ENCODE measurements at places on chromosomes 7 and 10.

GRCh38 chr10:43137717-43138020, 576 bp upstream of the CSGALNACT2 start:
- DNase-seq, result peak; percentile 73

- DNase-seq, result no peak
These were observed 1.0 kb downstream of the GPR146 start for GRCh38 chr7:1045069-1046063.

DNA sequence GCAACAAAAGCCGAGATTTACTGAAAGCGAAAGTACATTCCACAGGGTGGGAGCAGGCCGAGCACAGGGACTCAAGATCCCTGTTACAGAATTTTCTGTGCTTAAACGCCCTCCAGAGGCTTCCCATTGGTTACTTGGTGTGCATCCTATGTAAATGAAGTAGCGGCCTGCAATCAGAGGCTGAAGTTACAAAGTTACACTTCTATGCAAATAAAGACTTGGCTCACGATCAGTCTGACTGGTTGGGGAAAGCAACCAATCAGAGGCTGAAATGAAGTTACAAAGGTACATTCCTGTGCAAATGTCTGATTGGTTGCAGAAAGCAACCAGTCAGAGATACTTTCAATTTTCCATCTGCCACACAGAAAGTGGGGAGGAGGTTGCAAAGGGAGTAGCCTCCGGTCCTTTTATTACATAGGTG, 4.1 kb downstream of the ACBD7 start:
- DNase-seq, result peak; percentile 89

- DNase-seq, result no peak
These were observed 145.8 kb downstream of the NSUN6 start for GRCh38 chr10:18505456-18506118.

DNA sequence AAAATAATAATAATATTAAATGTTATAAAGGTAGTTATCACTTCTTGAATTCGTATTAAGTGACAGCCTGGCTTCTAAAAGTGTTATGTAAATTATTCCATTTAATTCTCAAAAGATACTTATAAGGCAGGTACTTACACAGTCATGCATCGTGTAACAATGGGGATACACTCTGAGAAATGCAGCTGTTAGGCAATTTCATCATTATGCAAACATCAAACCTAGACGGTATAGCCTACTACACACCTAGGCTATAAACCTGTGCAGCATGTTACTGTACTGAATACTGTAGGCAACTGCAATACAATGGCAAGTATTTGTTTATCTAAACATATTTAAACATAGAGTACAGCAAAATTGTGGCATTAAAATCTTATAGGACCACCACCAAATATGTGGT, 1.5 kb downstream of the IFIT1 start:
- DNase-seq, result no peak

DNA sequence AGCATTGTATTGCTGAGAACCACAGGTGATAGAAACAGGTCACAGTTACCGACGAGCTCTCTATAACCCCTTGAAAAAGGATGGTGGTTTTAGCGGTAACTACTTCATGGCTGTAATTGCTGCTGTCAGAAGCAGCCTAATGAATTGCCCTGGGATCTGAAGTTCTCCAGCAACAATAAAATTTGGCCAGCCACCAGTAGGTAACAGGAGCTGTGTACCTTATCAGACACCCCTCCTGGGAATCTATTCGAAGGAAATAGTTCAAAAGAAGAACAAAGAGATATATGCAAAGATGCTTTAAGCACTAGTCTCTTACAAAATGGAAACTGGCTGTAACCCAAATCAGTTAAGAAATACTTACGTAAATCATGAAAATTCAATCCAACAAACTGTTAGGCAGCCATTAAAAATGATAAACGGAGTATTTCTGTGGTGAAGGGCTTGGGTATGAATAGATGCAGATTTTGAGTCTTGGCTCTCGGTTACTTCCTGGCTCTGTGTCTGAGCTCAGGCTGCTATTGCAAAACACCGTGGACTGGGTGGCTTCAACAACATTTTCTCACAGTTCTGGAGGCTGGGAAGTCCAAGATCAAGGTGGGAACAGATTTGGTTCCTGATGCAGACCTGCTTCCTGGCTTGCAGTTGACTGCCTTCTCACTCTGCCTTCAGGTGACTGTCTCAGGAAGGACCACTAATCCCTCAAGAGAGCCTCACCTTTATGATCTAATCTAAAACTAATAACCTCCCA, 1.6 kb downstream of the MSRB2 start:
- DNase-seq, result peak; percentile 86

- peak; percentile 61 for DNase-seq
These were observed 25.3 kb downstream of the CROT start for GRCh38 chr7:87370660-87371180.

GRCh38 chr10:10551596-10552301, 465.9 kb upstream of the CELF2 start:
- DNase-seq, result no peak

DNA sequence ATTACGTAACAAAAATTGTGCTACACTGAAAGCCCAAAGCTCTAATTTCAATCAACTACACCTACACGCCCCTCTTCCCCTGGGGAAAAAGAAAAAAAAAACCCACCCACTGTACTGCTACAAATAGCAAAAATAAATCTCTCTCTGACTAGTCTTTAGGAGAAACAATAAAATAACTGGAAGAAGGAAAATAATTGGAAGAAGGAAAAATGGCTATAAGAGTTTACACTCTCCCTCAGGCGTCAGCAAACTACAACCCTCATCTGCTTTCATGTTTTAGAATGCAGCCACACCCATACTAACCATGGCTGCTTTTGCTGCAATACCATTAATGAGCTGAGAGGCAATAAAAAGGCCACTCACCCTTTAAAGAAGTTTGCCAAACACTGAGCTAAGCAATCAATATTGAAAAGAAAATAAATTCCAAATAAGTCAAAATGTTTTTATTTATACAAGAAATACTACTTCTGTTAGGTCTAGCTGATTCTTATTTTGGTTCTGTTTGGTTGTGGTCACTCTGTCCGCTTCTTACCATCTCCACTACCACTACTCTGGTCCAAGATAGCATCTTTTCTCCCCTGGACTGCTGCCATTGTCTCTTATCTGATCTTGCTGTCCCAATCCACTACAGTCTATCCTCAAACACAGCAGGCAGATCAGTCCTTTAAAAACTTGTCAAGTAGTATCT, 3.8 kb downstream of the MINDY3 start:
- no peak for DNase-seq

DNA sequence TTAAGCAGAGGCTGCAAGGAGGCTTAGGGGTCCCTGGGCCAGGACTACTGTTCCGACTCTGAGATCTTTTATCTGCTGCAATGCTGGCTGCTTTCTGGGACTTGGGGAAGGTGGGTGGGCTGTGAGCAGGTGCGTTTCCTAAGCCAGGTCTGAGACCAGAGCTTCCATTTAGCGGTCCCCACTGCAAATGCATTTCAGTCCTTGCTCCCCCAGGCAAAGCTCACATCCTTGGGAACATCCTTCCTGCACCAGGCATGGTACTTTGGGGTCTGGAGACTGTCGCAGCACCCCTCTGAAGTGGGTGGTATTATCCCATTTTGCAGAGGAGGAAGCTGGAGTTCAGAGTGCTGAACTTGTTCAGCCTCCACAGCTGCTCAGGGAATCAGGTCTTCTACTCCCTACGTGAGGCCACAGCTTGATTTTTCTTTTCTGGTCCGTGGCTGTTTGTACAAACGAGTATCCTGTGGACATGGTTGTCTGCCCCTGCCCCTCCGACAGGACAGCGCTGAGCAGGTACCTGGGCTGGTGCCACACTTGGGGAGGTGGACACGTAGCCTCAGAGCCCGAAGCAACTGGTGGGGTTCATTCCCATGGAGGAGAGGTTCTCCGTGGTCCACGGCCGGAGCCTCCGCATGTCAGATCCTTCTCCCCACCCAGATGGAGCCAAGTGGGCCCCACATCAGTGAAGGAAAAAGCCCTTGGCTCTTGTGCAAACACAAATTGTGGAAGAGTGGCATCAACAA, 20.0 kb downstream of the ZMIZ1 start:
- no peak for DNase-seq

DNA sequence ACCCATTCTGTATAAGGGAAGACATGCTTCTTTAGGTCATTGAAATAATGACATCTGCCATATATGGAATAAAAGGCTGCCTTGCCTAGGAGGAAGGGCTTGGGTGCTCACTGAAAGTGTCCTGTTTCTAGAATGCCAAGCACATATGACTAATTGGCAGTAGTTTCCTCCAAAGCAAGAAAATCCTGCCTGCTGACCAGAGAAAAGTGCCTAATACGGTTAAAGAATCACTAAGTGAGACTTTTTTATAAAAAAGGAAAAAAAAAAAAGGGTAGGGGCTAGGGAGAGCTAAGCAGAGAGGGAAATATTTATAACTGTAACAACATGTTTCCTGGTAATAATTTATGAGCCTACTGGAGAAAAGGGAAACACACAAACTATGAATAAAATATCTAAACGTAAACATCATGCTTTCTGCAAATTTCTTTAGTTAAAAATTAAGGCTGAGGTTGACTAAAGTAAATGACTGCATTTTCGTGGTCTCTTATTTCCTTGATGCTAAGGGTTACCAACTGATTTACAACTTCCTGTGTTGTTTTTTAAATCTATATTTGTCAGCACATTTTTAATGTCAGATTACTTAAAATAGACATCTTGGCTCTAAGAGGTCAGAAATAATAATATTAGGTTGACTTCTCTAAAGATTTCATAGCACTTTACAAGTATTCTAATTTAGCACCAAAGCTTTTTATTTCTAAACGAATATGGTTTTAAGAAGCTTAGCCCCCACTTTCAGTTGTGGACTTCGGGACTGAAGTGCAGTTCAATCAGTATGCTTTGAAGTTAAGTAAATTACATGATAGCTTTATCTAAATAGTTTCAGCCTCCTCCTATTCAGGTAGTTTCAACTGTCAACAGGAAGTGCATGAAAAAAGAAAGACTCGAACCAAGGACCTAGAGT, 89.6 kb downstream of the CABCOCO1 start:
- DNase-seq, result peak; percentile 52

DNA sequence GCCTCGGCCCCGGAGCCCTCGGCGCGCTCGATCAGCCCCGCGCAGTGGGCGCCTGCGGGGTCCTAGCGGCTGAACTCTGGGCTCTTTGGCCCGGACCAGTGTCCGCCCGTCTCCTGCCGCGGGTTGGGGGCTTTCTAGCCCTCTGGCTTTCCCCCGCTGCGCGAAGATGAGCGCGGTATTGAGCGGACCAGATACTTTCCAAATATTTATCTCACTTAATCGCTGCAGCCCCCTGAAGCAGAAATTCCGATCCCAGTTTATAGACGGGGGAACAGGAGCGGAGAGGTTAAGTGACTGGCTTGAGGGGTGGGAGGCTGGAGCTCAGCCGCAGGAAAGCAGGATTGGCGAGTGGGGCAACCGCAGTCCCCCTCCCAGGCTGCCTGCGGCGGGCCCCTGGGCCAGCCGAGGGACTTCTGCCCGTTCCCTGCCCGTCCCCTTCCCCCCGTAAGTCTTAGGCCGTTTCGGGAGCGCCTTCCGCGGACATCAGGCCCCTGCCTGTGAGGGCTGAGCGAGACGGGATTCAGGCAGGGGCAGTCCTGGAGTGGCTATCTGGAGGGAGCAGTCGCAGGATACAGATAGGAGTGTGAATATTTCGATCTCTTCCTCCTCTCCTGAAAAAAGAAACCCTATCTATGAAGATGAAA, 565 bp downstream of the STRIP2 start:
- peak; percentile 8 for DNase-seq

- no peak for DNase-seq
These were observed 293.8 kb downstream of the TCERG1L start for GRCh38 chr10:131017566-131018285.

- DNase-seq, result no peak
These were observed 132.4 kb upstream of the GDF10 start for GRCh38 chr10:47167591-47167990.

- peak; percentile 60 for DNase-seq
These were observed 21.2 kb downstream of the ATP6V1F start for GRCh38 chr7:128883622-128884448.

GRCh38 chr7:7921830-7922229, 46.8 kb upstream of the GLCCI1 start:
- no peak for DNase-seq

- DNase-seq, result peak; percentile 23
These were observed 162.1 kb downstream of the DIP2C start for GRCh38 chr10:527416-527815.

DNA sequence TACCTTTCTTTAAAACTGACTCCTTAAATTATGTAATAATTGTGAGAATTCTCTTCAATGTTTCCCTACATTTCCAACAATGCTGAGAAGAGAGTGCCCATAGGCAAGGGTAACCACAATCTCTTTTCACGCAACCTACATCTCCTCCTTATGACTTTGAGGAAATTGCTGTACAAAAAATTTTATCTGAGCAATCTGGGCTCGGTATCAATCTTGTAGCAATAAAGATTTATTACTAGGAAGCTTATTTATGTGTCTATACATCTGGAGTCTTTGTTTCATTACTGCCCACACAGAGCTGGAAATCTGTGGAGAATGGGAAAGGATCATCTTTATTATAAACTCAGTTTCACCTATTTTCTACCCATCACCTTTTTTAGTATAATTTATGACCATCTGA, 913.8 kb upstream of the SORCS1 start:
- no peak for DNase-seq

DNA sequence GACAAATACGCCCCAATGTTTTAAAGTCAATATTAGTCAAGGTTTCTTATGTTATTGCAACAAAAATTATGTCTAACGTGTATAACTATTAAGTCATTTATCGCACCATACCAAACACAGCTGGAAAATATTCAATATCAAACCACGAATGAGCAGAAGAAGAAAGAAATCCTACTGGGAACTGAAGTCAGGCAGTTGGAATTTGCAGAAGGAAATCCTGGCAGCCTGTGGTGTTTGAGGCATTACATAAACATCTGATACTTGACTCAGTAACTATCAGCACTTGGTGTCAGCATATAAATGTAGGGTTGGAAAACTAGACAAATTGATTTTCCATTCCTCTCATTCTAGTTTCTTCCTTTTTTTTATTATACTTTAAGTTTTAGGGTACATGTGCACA, 83.4 kb upstream of the NUPR2 start:
- DNase-seq, result no peak

DNA sequence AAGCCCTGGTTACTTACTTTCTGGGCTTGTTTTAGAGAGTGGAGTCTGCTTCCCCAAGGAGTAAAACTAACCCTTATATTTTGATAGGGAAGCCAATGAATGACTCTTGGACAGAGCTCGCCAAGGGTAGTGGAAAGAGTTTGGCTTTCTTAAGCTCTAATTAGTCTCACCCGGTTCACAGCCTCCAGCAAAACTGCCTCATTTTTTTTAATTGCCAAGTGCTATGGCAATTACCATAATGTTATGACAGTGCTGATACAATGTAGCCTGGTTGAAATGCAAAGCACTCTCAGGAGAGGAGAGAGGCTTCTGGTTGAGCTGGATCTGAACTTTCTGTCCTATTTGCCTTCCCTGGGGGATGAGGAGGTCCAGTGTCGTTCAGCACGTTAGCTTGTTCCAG, 376.1 kb upstream of the CHRM2 start:
- DNase-seq, result no peak

GRCh38 chr10:61950449-61951143, 49.1 kb downstream of the ARID5B start:
- no peak for DNase-seq

Measured in fibroblast of skin of abdomen (primary cell).